Hindlimb muscle (tissue), 1 donor: ENCODE measurements at places on chromosomes 2 and 18. TPM values are rescaled to one million over a fixed set of nuclear protein-coding genes. Genes with fewer than 3 reads are reported as not detected.

Gene ITGA6
- 98.3 TPM for polyA plus RNA-seq

Gene COL4A4
- polyA plus RNA-seq = 0.08 TPM

DNA sequence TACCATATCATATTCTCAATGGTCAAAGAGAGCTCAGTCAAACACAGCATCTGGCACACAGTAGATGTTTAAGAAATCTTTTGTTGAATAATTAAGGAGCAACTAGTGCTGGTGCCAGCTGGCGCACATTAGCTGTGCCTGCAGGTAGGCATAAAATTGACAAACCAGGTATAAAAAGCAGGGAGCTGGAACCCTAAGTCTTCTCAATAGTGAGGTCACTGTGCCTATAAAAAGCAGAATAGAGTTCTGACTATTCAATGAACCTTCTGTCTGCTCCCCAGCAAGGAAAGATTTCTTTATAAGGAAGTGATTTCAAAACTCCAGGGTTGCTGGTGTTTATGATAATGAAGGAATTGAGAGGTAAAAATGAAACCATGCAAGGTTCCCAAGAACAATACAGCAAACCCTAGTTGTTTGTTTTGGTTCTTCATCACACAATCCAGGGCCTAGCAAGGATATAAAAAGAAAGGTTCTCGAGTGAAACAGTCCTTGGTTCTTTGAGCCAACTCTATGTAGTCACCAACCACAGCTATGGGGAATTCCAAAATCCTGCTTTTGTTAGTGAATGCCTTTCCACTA, 76.1 kb downstream of the THADA start:
- no peak for DNase-seq

- no peak for DNase-seq
Measured at GRCh38 chr2:126809340-126809739, 89.3 kb upstream of the TEX51 start.

DNA sequence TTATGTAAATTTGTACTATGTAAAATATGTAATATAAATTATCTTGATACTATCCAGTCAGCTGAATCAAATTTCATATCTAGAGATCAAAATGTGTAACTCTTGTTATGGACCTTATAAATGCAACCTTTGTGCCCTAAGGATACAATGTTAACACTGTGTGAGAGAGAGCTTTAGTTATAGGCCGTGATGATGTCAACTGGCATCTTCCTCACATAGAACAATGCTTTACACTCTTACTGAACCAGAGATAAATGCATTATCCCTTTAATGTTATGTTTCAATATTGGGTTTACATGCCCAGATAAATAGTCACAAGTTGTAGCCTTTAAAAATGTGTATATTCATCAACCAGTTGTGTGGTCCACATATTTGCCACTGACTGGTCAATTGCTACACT, 115.1 kb downstream of the KCNJ3 start:
- DNase-seq = no peak

GRCh38 chr18:39840856-39841481, 2114.1 kb upstream of the PIK3C3 start:
- peak; percentile 43 for DNase-seq

Gene TMEM169
- 5.0 TPM for polyA plus RNA-seq

GRCh38 chr2:128536925-128537620, 218.4 kb upstream of the HS6ST1 start:
- DNase-seq = no peak

GRCh38 chr2:32905270-32905669, 41.5 kb upstream of the LTBP1 start:
- no peak for DNase-seq

- no peak for DNase-seq
Measured at GRCh38 chr2:242041816-242042215, 172.3 kb downstream of the RTP5 start.

DNA sequence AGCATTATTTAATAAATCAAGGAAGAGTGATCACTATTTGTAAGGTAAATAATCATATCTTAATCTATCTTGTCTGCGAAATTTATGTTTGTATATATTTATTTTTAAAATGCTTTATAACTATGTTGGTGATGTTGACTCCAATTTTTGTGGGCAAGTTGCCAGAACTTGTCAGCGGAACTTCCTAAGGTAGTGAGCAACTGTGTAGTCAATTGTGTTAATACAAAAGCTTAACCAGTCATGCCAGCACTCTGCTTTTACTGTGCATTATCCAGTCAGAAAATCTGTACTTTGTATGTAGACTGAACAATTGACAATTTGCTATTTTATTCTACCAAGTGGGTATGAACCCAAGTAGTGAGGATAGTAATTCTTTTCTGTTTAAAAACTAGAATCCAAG, 61.9 kb upstream of the RND3 start:
- DNase-seq = no peak

Gene IL1R2
- 0.31 TPM for polyA plus RNA-seq

Gene CCL20
- 0.41 TPM for polyA plus RNA-seq

- DNase-seq = no peak
Measured at GRCh38 chr2:160613466-160614153, 120.0 kb upstream of the RBMS1 start.

GRCh38 chr18:63314062-63314790, 5.3 kb downstream of the BCL2 start:
- no peak for DNase-seq

DNA sequence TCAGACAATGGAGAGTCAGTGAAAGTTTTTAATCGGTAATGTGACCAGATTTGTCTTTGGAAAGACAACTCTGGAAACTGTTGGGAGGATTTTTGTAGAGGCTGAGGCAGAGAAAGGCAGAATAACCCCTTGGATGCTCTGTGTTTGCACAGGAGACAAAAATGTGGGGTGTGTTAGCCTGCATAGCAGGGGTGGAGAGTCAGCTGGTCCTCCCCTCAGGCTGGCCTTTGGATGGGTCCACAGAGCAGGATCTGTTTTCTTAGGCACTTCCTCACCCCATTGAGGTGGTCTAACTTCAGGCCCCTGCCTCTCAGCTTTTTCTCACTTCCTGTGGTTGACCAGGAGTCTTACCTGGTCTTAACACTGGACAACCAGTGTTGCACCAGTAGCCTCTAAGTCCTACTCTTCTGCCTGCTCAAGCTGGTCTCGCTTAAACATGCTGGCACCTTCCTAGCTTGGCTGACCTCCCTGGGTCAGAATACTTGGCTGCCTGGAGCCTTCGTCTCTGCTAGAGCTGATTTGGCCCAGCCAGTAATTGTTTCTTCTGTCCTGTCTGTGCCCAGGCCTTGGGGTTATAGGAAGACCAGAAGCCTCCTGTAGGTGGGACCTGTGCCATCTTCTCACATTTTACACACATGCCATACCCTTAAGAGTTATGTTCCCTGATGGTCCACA, 259.8 kb upstream of the RASGRP3 start:
- DNase-seq = no peak

Gene GPAT2
- 4.2 TPM for polyA plus RNA-seq

GRCh38 chr2:229273723-229274338, 2.7 kb upstream of the PID1 start:
- DNase-seq = peak; percentile 84

Gene C1QL2
- polyA plus RNA-seq = not detected

GRCh38 chr18:33851546-33852078, 273.6 kb downstream of the ASXL3 start:
- DNase-seq = no peak

Gene AQP12A
- polyA plus RNA-seq = 0.74 TPM

GRCh38 chr18:48919547-48919946, 31.2 kb downstream of the SMAD7 start:
- no peak for DNase-seq

Gene UGT1A8
- polyA plus RNA-seq = not detected

GRCh38 chr2:153828335-153828734, 43.4 kb upstream of the GALNT13 start:
- DNase-seq = no peak

- no peak for DNase-seq
Measured at GRCh38 chr2:226995625-226996041, 159.8 kb downstream of the RHBDD1 start.

DNA sequence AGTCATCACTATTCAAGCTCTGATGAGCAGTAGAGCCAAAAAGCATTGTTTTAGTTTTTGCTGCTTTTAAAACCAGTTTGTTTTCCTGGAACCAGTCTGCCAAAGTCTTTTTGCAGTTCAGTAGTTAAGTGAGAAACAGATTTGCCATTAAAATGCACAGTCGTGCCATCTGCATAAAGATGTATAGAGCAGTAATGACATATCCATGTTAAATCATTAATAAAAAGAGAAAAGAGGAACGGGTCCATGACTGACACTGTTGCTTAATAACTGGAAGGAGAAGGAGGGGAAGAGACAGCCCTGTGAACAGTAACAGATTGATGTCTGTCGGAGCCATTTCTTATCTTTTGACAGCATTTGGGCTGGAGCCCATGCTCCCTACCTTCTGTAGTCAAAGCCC, 704.6 kb downstream of the SATB2 start:
- no peak for DNase-seq

DNA sequence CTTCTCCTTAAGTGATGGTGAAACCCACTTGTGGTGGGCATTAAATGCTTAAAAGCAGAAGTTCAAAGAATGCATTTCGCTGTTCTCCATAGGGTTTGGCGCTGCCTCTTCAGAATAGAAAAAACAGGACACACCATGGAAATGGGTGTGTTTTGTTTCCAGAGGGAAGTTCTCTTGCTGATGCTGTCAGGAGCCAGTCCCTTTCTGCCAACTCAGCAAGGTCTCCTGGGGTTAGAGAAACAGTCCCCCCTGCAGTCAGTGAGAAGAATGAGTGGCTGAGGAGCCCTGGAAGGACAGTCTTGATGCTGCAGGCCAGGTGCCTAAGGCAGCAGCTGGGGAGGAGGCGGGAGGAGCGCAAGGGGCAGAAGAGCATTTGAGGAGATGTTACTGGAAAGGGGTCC, 37.8 kb upstream of the ASAP2 start:
- DNase-seq = no peak

Gene ST6GAL2
- 3.6 TPM for polyA plus RNA-seq

GRCh38 chr2:217735034-217735433, 267.8 kb downstream of the TNS1 start:
- no peak for DNase-seq

DNA sequence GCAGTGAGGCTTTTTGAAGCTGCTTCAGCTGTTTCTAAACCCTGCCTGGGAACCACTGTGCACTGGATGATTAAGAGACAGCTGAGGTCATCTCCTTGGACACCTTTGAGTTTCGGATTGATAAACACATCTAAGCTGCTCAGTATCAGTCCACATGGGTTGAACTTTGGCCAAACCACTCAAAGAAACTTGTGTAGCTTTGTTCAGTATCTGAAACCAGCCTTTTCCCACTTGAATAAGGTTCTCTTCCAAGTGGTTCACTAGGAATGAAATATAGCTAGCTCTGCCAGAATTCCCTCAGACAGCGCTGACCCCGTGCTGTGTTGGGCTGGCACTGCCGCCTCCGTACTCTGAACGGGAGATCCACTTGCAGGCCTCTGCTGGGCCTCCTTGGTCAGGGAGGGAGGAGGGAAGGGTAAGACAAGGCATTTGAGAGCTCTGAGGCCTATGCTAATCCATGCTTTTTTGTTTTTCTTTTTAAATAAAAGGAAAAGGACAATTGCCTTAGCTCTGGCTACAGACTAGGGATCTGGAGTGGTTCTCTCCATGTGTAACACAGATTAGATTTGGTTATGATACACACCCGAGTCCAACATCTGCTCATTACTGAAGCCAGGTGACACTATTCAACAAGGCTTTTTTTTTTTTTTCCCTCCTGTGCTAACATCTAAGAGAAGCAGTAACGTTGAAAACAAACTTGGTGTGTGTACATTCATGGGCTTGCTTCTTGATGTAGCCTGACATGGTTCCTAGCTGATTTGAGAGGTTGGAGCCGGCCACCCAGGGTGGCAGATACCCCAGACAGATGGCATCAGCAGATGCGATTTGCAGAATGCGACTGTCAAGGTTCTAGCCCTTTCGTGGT, 67.7 kb downstream of the NCK2 start:
- no peak for DNase-seq

- peak; percentile 3 for DNase-seq
Measured at GRCh38 chr2:161586517-161587167, 37.6 kb upstream of the SLC4A10 start.

Gene CFAP221
- 0.15 TPM for polyA plus RNA-seq

DNA sequence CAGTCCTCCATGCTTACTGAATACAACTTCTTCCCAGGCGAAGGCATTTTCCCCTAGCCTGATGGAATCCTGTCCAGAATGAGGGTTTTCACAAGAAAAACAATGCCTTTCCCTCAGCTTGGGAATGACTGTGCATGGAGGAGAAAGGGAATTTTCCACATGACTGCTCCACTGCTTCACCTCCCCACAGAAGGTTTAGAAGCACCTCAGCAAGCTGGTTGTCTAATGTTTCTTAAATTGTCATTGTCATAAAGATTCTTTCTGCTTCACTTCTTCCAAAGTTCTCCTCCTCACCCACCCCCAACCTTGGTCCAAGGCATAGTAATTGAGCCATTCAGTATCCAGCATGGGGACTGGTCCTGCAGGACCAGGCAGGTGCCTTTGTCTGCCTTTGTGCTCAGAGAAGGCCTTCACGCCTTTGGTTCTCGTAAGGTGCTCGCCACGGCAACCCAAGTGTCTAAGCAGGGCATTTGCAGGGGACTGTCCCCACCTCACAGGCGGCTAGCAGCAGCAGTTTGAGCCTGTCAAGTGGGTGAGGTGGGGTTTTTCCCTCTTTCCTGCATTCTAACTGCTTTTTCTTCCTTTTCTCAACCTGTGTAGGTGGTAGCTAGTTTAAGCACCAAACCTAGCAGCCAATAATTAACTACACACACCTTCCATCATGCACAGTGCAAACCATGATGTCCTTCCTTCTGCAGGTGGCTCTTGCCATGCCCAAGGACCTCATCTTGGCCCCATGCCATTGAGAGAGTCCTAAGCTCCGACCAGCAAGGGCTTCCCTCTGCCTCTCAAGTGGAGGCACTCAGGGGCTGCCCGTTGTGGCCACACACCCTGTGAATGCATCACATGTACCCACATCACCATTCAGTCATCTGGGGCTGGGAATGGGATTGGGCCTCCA, 65.7 kb upstream of the BCL2L11 start:
- DNase-seq = no peak

Gene GCG
- polyA plus RNA-seq = 2.5 TPM

Gene SCN1A
- polyA plus RNA-seq = 0.25 TPM

DNA sequence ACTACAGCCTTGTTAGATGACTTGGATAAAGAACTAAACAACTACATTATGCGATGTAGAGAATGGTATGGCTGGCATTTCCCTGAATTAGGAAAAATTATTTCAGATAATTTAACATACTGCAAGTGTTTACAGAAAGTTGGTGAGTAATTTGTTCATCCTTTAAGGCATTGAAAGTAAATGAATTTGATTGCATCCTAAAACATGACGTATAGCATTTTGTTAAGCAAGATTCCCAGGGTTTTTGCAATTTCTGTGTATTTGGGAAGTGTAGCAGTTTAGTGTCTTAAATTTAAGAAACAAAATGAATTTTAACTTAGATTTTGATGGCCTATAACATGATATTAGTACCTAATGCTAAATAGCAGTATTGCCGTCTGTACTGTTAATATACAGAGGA, 24.8 kb downstream of the NOP58 start:
- no peak for DNase-seq

DNA sequence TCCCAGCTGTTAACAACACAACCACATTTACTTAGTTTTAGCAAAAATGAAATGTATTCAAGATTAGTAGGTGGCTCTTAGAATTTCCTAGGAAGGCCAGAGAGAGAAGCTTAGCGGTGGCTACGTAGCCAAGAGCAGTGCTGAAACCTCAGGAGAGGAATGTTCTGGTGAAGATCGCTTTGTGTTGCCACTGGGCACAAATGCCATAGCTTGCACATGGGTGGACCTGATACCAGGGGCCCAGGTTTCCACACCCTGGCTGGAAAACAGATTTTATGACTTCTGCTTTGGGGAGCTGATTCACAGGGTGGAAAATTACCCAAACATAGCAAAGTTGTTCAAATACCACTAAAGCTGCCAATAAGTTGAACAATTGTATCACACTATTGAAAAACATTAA, 43.4 kb downstream of the THUMPD2 start:
- no peak for DNase-seq

Gene C2orf80
- not detected for polyA plus RNA-seq
